ENCODE measurements at places on chromosomes 1 and 21.

- no peak for DNase-seq
Observed at GRCh38 chr1:219480011-219480410, 132.9 kb downstream of the ZC3H11B start.

GRCh38 chr1:99969260-99969728 is 502 bp upstream of the SLC35A3 start:
- DNase-seq = peak; percentile 0

- DNase-seq = no peak
Observed at GRCh38 chr1:26922901-26923300, 1.4 kb downstream of the NUDC start.

DNA sequence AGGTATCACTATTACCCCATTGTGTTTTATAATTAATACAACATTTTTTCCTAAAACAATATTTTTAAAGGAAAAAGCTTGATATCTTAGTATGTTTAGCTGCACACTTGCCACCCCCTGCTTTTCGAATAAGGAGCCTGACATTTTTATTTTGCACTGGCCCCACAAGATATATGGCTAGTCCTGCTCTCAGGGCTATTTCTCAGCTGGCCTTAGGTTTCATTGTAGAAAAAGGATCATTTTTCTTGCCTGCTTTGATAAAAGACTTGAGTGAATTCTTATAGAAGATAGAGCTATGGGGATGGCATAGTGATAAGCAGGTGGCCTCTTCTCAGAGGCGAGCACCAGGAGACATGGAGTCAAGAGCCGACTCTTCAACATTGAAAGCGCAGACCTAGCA is 167.0 kb downstream of the FAM78B start:
- no peak for DNase-seq

GRCh38 chr1:23403038-23403336 is 21.6 kb downstream of the TCEA3 start:
- DNase-seq = no peak

GRCh38 chr1:2342384-2343022 is 48.9 kb downstream of the MORN1 start:
- DNase-seq = no peak

GRCh38 chr1:44652445-44653106 is 21.7 kb downstream of the TMEM53 start:
- peak; percentile 76 for DNase-seq

- DNase-seq = no peak
Observed at GRCh38 chr1:230456478-230456877, 30.3 kb upstream of the PGBD5 start.

DNA sequence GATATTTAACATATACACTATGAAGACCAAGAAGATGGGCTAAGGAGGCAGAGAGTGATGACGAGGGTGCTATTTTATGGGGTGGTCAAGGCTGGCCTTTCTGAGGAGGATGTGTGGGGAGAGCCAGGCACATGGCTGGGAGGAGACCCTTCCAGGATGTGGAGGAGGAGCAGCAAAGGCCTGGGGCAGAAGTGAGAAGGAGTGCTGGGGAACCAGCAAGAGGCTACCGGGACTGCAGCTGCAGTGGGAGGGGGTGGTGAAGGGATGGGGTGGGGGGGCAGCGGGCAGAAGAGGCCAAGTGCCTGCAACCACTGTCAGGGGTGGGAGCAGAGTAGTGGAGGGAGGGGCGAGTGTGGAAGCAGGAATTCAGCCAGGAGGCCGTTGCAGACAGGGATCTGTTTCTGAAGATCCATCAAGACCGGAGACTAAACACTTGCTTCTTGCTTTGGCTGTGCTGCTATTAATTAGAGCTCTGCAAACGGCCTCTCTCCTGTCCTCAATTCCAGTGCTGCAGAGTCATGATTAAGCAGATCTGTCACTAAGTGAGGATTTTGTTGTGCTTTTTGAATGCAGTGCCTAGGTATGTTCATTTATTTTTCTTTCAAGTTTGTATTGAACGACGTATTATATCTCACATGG is 89.9 kb downstream of the IER5 start:
- DNase-seq = no peak

GRCh38 chr1:168230709-168231108 is 4.9 kb downstream of the SFT2D2 start:
- DNase-seq = no peak

- DNase-seq = no peak
Observed at GRCh38 chr1:182720463-182720862, 36.1 kb upstream of the RGS8 start.

GRCh38 chr1:225388372-225388771 is 39.5 kb downstream of the LBR start:
- DNase-seq = no peak

DNA sequence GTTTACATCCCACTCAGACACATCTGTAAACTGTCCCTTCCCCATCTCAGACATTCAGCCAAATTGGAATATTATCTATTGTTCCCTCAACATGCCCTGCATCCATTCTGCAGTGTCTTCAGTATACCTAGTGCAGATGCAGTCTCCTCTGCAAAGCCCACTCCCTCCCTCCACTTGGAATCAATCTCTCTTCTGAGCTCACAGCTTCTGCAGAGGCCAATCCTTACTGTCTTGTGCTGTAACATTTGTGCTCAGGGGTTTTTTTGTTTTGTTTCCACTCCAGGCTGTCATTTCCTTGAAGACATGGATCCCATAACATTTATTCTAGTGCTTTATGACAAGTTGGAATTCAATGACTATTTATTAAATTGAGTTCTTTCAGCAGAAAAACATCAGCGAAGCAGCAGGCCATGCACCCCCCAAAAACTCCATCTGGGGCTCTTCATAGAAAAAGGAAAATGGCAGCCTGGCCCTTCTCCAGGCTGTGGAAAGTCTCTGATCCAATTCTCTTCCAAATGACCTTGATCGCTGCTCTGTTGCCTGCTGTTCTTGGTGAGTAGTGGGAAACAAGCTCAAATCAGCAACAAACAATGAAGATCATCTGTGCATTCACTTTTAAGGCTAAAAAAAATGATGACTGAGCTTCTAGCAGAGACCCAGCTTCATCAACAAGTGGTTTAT is 8.7 kb downstream of the C4BPA start:
- no peak for DNase-seq

GRCh38 chr1:109239409-109240068 is 9.8 kb upstream of the CELSR2 start:
- DNase-seq = no peak

DNA sequence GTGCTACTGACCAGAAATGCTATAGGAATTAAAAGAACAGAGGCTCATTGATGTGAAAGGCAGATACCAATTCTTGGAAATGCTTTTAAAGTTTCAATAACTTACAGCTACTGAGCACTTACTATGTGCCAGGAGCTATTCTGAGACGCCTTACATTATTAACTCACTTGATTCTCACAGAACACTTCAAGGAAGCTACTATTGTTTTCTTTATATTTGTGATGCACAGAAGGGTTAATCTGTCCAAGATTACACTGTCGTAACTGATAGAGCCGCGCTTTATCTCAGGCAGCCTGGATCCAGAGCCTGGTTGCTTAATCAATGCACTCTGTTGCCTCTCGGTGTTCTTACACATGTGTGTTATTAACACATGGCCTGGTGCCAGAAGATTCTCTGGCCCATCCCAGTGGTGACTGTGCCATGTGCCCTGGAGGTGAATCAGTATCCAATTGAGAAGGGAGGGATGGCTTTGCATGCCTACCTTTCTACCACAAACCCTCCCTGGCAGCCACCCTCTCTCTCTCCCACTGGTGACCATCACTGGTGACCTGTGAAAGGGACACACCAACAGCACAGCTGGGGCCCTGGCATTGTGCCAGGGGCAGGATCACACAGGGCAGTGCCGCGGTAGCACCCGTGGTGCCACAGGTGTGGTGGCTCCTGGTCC is 8.8 kb downstream of the FMO1 start:
- DNase-seq = no peak
